ENCODE measurements at places on chromosomes 5 and 9. TPM values are rescaled to one million over a fixed set of nuclear protein-coding genes. Genes with fewer than 3 reads are reported as not detected.

Gene PCDHGA5
- 1.9 TPM for total RNA-seq

Gene ISL1
- total RNA-seq = 13.2 TPM

Gene SLC36A2
- 1.7 TPM for total RNA-seq

Gene C8G
- total RNA-seq = not detected

Gene PCDHA4
- 1.9 TPM for total RNA-seq

Gene HSPA4
- total RNA-seq = 82.3 TPM

Gene HMHB1
- not detected for total RNA-seq

Gene IFNA21
- 18.5 TPM for total RNA-seq

Gene SH3PXD2B
- 30.6 TPM for total RNA-seq

Gene OR1J2
- 1.2 TPM for total RNA-seq

Gene GAPVD1
- total RNA-seq = 62.8 TPM

Gene LRRC14B
- not detected for total RNA-seq

Gene OR5C1
- total RNA-seq = 1.2 TPM

Gene APBA1
- total RNA-seq = 20.9 TPM

Gene NIPAL4
- 5.8 TPM for total RNA-seq

Gene PLAC8L1
- not detected for total RNA-seq

Gene CA9
- 13.0 TPM for total RNA-seq

Gene SMIM32
- not detected for total RNA-seq

Gene LHFPL2
- total RNA-seq = 35.9 TPM

Gene SHISAL2B
- not detected for total RNA-seq

Gene IL4
- total RNA-seq = not detected

Gene NPDC1
- total RNA-seq = 6.5 TPM

Gene KIF24
- total RNA-seq = 2.6 TPM

Gene SMIM33
- total RNA-seq = 0.72 TPM

Gene NSD1
- total RNA-seq = 45.7 TPM

Gene COL23A1
- 0.96 TPM for total RNA-seq

Gene SYK
- 9.6 TPM for total RNA-seq

Gene OR1J1
- total RNA-seq = 1.4 TPM

Gene CTSL
- 160 TPM for total RNA-seq

Gene OTULIN
- 37.6 TPM for total RNA-seq

Gene SLC6A7
- total RNA-seq = 10.8 TPM

Gene WHRN
- total RNA-seq = 3.1 TPM

Gene FKTN
- total RNA-seq = 17.8 TPM

Gene NOXA1
- total RNA-seq = not detected

Gene PCDHGB2
- total RNA-seq = 4.6 TPM

Gene SLC25A2
- total RNA-seq = 1.9 TPM

Gene OBP2B
- not detected for total RNA-seq

Gene RAI14
- 169 TPM for total RNA-seq

Gene CDH9
- total RNA-seq = 6.5 TPM

Gene ACSL6
- 11.6 TPM for total RNA-seq

Gene EPB41L4A
- 44.8 TPM for total RNA-seq

Gene SPATA9
- total RNA-seq = 3.9 TPM

Gene MYMK
- not detected for total RNA-seq

Gene ADAM19
- 88.1 TPM for total RNA-seq

Gene ANKRD18B
- 5.3 TPM for total RNA-seq

Gene RAPGEF6
- 45.7 TPM for total RNA-seq

Gene PHF24
- 1.9 TPM for total RNA-seq

Gene IARS1
- 176 TPM for total RNA-seq

Gene CCDC183
- total RNA-seq = not detected

Gene TAF11L5
- 16.4 TPM for total RNA-seq

Gene LCN10
- 2.2 TPM for total RNA-seq

Gene ASS1
- total RNA-seq = 95.3 TPM

Gene LHX3
- 0.24 TPM for total RNA-seq

Gene OR1J4
- 2.9 TPM for total RNA-seq

Gene ERAP2
- 14.2 TPM for total RNA-seq

Gene TAS2R1
- total RNA-seq = 0.72 TPM

Gene C9orf153
- 0.72 TPM for total RNA-seq

Gene HAVCR2
- 19.7 TPM for total RNA-seq

Gene NELFB
- 18.8 TPM for total RNA-seq

Measured in umbilical cord (tissue), 2 donors.